Left kidney (tissue), 8 donors: ENCODE measurements at places on chromosomes 1 and 21. TPM values are rescaled to one million over a fixed set of nuclear protein-coding genes. Genes with fewer than 3 reads are reported as not detected.
A peak's percentile ranks its signal among the peaks of the same experiment; 100 is the strongest.

Gene ADGRB2
- 12.1 TPM for polyA plus RNA-seq

Gene CLK2
- polyA plus RNA-seq, result 87.6 TPM

Gene DMBX1
- not detected for polyA plus RNA-seq

Gene NTRK1
- 1.2 TPM for polyA plus RNA-seq

Gene CACNA1E
- polyA plus RNA-seq, result 0.63 TPM

Gene ARF1
- 272 TPM for polyA plus RNA-seq

DNA sequence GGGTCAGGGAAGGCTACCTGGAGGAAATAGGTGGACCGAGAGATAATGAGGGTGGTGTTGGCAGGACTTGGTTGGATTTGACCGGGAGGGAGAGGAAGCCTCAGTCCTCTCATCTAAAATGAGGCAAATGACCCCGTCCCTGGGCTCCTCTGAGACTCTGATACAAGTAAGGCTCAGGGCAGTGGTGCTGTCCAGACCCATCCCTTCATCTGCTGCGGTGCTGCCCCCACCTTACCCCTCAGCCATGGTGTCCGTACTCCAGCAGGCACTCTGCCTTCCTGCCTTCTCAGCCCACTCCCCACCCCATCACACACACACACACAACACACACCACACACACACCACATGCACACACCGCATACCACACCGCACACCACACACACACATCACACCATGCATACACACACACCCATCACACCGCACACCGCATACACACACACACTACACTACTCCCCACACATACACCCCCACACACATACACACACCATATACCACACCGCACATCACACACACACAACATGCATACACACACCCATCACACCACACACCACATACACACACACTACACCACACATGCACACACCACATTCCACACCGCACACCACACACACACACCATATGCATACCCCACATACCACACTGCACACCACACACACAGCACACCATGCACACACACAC, 29.4 kb upstream of the SLC26A9 start:
- no peak for DNase-seq

GRCh38 chr1:219500327-219500897, 112.5 kb downstream of the ZC3H11B start:
- DNase-seq, result no peak

DNA sequence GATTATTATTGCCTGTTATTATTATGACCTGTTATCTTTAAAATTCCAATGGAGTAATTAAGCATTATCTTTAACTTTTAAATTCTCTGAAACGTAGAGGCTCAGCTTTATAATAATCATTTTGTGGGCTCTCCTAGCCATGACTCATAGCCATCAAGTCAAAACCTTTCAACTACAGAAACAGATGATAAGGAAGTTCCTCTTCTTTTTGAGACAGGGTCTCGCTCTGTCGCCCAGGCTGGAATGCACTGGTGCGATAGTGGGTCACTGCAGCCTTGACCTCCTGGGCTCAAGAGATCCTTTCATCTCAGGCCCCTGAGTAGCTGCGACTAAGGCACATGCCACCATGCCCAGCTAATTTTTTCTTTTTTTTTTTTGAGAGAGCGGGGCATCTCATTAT, 43.5 kb downstream of the CHML start:
- DNase-seq, result no peak

DNA sequence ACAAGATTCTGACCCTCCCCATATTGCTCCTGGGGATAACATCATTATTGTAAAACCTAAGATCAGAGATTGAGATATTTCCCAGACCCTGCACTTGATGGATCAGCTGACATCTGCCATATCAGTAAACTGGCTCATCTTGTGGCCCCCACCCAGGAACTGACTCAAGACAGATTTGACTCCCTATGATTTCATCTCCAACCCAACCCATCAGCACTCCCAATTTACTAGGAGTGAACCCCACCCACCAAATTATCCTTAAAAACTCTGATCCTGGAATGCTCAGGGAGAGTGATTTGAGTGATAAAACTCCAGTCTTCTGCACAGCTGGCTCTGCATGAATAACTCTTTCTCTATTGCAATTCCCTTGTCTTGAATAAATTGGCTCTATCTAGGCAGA, 6.1 kb upstream of the CLCC1 start:
- no peak for DNase-seq

GRCh38 chr1:18010408-18010807, 97.2 kb upstream of the IGSF21 start:
- no peak for DNase-seq

DNA sequence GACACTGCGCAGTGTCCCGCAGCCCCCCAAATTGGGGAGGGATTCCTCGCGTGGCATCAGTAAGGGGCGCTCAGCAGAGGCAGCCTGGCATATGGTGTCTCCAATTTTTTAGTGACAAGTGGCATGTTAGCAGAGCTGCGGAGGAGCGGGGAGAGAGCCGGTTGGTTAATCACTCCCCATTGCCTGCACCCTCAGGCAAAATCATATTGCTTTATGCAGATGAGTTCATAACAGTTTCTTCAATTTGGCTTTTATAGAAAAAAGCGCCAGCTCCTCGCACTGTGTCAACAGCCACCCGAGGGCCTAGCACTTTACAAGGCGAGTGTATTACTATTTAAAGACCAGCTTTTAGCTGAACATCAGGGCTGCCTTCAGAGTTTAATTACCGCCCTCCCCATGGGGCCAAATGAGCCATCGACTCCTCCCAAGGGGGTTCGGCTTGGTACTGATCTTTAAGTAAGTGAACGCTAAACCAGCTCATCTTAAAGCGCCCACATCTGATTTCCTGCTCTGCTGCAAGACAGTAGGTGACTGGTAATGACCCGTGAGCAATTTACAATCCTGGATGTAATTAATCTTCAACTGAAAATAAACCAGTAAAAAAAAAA, 298.9 kb downstream of the DSCAM start:
- no peak for DNase-seq

DNA sequence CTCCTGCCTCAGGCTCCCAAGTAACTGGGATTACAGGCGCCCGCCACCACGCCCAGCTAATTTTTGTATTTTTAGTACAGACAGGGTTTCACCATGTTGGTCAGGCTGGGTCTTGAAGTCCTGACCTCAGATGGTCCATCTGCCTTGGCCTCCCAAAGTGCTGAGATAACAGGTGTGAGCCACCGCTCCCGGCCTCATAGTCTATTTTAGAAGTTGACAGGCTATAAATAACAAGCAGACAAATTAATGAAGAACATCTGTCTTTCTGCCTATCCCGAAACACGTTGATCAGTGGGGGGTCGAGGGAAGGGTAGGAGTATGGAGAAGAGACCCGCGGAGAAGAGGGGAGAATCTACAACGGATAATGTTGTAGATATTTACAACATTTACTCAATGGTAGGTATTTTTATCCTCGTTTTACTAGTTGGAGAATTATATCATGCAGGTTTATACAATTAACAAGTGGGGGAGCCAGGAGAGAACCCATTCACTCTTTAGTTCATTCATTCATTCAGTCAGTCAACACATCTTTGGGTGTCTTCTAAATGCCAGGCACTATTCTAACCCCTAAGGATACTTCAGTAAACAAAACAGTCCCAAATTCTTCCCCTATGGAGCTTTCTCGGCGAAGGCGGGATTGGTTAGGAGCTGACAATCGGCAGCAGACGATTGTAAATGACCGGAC, 497 bp upstream of the IFNAR2 start:
- DNase-seq, result no peak

GRCh38 chr1:7303554-7304317, 467.4 kb upstream of the VAMP3 start:
- no peak for DNase-seq

DNA sequence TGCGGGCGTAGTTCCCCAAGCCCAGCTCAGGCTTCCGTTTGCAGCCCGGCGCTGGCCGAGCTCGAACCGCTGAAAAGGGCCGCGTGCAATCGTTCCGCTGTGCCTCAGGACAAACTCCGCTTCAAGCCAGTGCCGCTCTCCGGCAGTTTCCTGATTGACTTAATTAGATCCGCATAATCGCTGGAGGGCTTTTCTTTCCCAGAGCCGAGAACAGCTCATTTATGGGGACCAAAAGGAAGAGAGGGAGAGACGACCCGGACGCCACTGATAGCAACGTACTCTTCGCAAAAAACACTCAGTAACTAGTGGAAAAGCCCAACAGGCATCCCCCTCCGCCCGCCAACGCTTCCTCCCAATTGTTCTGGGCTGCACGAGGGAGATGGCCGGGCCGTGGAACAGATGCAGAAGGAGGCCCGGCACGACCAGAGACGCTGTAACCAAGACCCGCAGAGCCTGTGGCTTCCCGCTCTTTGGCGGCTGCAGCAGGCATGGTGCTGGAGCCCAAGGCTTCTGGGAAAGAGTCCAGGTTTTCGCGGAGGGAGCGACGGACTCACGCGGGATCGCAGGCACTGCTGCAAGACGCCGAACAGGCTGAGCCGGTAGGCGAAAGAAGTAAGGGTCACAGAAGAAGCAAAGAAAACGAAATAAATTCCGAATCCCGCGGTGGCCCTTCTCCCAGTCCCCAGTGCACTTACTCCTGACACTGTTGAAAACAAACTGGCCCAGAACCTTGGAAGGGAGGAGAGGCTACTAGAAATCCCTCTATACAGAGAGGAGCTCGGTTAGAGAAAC, 3.6 kb upstream of the FOXD2 start:
- DNase-seq, result no peak

DNA sequence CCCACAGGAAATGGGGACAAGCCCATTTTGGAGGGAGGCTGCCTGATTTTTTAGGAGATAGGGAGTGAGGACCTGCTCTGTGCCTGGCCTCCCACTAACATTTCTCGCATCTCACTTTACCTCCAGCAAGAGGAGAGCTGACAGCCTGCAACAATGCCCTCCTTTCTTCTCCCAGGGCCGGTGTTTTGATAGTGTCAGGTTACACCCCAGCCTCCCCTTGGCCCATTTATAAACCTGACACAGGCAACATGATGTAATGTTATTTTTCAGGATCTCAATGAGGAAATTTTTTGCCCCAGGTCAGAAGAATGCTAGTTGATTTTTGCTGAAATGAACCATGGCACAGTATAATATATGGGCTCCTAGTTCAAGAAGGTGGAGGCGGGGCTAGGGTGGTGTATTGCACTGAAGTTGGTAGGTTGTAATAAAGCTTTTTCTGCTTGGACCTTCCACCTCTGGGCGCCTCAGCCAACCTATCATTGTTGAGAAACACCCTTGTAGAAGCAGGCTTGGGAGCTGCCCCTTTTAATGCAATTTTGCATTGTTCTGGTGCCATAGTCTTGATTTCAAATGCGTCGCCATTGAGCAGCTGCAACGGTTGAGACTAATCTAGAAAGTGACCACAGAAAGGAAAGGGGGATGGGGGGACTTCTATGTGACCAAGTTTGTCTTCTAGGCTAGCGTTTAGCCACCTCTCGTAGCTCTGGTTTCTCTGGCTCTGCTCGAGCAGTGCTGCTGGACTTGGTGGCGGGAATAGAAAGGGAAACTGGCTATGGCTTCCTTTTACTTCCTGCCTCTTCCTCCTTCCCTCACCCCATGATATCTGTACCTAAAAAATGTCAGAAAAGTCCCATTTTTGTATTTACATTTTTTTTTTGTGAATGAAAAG, 53.0 kb downstream of the PBX1 start:
- peak; percentile 90 for DNase-seq

GRCh38 chr21:26761174-26761915, 83.9 kb downstream of the ADAMTS1 start:
- no peak for DNase-seq

- DNase-seq, result no peak
Observed at GRCh38 chr1:59104191-59104760, 192.6 kb upstream of the FGGY start.

DNA sequence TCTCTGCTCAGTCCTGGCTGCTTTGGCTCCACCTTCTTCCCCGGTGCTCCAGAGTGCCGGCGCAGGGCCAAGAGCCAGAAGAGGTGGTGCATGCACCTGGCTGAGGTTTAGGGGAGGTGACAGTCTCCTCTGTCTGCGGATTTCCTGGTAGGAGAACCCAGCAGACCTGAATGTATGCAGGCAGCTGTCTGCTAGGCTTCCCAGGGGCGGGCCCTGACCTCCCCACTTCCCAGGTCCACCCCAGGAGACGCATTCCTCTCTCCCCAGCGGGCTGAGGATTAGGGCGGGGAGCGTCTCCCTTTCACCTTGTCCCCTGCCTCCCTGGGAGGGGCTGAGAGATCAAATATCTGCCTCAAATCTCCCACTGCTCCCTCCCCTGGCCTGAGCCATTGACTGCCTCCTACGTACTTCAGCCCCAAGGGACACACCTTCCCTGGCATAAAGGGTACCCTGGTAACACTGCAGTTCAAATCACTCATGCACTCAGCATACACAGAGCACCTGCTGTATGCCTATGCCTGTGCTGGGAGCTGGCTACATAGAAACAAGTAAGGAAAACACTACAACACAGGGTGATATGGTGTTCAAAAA, 27.5 kb downstream of the DMBX1 start:
- DNase-seq, result no peak

- no peak for DNase-seq
Observed at GRCh38 chr1:25872713-25873112, 2.8 kb downstream of the PAQR7 start.

DNA sequence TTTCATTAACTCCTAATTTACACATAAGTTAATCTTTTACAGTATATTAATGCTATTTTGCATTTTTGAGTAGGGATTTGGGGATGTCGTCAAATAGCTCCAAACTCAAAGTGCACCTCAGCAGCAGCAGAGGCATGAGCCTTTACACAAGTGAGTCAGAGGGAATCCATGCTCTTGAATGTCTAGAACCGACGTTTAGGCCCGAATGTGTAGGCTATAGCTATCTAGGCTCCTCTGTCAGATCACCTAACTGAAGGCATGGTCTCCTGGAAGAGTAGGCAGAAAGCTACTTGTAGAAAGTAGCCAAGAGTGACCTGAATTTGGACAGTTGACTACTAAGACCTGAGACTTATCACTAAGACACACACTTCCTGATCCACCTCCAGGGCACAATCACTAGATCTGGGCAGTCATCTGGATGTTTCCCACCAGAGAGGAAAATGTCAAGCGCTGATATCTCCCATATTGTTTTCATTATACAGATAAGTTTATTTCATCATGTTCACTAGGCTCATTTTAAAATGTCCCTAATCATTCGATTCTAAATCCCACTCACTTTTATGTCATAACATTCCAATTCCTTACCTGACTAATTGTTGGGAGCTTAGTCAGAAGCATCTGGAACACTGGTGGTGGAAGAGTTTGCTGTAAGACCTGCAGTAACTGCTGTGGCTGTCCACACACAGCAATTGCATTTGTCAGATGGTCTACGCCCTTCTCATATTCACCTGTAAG, 15.3 kb downstream of the TOMM20 start:
- DNase-seq, result no peak

DNA sequence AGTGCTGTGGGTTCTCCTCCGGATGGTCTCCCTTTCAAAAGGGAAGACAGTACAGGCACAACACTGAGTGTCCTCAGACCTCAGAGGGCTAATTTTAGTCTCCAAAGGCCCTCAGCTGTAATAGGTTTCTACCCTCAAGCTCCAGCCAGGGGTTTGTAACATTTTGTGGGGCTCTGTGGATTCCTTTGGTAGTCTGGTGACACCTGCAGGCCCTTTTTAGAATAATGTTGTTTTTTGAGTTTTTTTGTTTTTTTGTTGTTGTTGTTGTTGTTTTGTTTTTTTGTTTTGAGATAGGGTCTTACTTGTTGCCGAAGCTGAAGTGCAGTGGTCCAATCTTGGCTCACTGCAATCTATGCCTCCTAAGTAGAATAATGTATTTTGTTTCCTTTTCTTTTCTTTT, 15.0 kb upstream of the TMEM201 start:
- peak; percentile 31 for DNase-seq

- DNase-seq, result no peak
Observed at GRCh38 chr1:211148366-211148765, 14.4 kb upstream of the KCNH1 start.

- no peak for DNase-seq
Observed at GRCh38 chr21:30680586-30680985, 37.9 kb downstream of the KRTAP20-3 start.

- DNase-seq, result no peak
Observed at GRCh38 chr1:245516284-245516759, 361.5 kb downstream of the KIF26B start.
